ENCODE measurements at places on chromosomes 1 and 21. TPM values are rescaled to one million over a fixed set of nuclear protein-coding genes. Genes with fewer than 3 reads are reported as not detected.

- ATAC-seq, result no peak
Measured at GRCh38 chr1:33466159-33466558, 6.3 kb upstream of the ZSCAN20 start.

GRCh38 chr1:24895511-24895910 lies 34.6 kb downstream of the RUNX3 start:
- no peak for ATAC-seq

- no peak for ATAC-seq
Measured at GRCh38 chr1:184650177-184650866, 104.3 kb downstream of the EDEM3 start.

DNA sequence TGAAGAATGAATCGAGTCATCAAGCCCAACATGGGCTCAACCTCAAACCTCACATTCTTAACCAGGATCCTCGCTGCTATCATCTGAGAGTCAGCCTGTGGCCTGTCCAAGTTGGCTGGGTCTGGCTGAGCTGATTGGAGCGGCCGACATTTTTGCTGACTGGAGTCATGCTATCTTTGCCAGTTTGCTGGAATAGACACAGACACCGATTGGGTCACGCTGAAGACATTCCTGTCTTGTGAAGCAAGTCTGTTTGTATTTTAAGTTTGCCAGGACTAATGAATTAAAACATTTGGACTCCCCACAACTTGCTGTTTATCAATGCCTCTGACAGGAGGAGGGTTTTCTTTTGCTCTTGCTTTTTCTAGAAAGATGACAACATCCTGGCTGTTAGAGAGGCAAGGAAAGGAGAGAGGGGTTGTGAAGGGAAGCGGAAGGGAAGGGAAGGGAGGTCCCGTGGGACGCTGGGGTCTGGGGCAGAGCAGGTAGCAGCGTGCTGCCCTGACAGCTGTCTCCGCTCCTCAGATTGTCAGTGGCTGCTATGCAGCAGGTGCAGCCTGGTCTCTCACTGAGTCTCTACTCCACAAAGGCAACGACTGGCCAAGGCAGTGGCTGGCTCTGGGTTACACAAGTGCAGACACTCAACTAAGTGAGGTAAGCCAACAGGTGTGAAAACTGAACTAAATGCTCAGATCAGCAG lies at the start of gene MAP3K7CL:
TSS of gene MAP3K7CL (plus strand) at position 375 of the 700 bp plus-strand sequence. CDS start 2,701 bp downstream, outside the sequence.
- peak; percentile 43 for ATAC-seq

- no peak for ATAC-seq
Measured at GRCh38 chr1:1322952-1323351, 1.5 kb downstream of the INTS11 start.

DNA sequence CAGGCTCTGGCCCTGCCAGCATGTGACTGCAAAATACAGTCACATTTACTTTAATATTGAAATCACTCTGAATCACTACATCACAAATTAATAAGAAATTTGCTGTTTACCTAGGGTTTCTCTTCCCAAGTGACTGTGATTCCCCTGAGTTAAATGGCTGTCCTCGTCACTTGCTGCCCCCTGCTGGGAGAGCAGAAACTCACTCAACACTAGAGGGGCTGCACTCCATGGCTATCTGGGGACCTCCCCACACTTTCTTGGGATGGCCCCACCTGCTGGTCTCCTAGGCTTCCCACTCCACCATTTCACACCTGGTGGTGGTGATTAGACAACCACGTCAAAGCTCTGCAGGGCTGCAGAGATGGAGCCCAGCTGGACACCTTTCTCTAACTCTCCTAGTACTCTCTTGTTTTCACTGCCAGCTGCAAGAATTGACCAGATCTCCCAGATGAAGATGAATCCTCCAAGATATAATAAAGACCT lies 63.4 kb downstream of the CD2 start:
- peak; percentile 65 for ATAC-seq

GRCh38 chr21:19776076-19776475 lies 1222.1 kb upstream of the NCAM2 start:
- ATAC-seq, result no peak

DNA sequence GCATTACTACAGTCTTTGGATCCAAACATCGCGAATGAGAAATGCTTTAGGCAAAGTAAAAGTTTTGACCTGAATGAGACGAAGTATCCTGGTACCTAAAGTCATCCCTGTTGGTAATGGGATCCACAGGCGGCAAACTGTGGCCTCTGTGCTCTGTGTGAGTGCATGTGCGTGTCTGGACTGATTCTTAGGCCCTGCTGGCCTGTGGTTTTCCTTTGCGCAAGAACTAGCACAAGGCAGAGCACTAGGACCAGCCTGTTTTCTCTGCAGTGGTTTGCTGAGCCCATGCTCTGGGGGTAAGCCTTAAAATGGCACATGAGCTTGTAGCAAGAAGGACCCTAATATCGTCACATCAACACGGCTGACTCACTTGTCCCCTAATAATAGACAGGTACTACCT lies 251.2 kb downstream of the DSCAM start:
- no peak for ATAC-seq

- ATAC-seq, result peak; percentile 11
Measured at GRCh38 chr1:117398957-117399356, 31.7 kb downstream of the MAN1A2 start.

- peak; percentile 33 for ATAC-seq
Measured at GRCh38 chr1:8408151-8408839, 90.4 kb downstream of the SLC45A1 start.

DNA sequence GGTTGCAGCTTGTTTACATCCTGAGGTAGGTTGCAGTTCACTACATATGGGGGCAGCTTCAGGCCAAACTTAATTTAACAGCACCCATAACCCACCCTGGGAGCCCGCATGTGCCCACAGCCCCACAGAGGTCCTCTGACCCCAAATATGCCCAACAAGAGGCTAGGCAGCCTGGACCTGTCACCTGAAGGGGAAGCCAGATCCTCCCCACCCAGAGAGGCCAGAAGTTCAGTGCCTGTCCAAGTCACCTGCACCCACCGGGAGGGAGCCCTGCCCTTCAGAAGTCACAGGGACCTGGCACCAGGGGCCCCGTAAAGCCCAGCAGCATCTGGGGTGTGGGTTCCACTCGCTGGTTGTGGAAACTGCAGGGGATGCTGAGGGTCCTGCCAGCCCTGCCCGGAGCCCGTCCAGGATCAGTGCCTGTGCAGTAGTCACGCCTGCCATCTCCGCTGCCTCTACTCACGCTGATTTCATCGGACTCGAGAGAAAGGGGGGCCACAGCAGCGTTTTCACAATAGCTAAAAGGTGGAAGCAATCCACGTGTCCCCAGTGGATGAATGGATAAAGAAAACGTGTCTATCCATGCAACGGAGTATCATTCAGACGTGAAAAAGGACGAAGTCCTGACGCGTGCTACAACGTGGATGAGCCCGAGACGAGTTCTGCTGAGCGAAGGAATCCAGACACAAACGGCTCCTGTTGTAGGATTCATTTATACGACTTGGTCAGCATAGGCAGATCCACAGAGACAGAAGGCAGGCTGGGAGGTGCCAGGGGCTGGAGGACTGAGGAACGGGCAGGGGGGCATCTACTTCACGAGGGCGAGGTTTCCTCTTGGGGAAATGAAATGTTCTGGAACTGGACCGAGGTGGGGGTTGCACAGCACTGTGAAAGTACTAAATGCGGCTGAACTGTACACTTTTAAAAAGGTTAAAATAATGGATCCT lies 33.9 kb upstream of the COL6A2 start:
- ATAC-seq, result no peak

DNA sequence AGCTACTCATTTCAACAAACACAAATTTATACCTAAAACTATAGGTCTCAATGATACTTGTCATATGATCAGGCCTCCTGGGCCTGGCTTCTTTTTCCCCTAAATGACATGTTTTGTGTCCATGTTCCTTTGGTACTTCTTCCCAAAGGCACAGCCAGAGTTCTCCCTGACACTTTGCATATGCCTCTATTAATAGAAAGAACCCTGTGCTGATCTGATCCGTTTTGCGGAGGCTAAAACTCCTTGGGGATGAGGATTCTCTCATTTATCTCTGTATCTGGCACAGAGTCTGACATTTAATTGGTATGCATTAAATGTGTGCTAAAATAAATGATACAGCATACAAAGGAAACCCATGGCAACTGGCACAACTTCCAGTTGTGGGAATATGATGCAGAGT lies 11.5 kb downstream of the ATPAF1 start:
- ATAC-seq, result no peak

- ATAC-seq, result no peak
Measured at GRCh38 chr1:239058190-239058589, 328.2 kb upstream of the CHRM3 start.

DNA sequence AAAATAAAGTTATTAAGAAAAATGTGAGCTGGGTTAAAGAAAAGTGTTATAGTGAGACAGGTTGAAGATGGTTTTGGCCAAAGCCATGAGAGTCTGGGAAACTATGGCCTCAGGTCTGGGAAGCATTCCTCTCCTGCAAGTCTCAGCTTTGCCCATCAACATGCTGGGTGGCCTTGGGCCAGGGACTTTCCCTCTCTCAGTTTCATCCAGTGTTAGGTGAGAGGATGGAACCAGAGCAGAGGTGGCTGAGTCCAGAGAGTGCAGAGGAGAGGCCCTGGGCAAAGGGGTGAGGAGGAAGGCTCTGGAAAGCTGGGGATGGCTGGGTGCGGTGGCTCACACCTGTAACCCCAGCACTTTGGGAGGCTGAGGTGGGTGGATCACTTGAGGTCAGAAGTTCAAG lies 10.5 kb downstream of the PADI2 start:
- no peak for ATAC-seq

The CD101 gene
- total RNA-seq, result 0.26 TPM

The FASLG gene
- total RNA-seq, result 11.3 TPM

The PTGFRN gene
- total RNA-seq, result 11.1 TPM

The UBE2U gene
- not detected for total RNA-seq

The RHBG gene
- total RNA-seq, result not detected

The TPTE gene
- not detected for total RNA-seq

The TRABD2B gene
- not detected for total RNA-seq

All from activated T-helper 17 cell treated with anti-CD3 and anti-CD28 coated beads, Interleukin-2, amount 50 U/mL, for 72 hours (primary cell).